WERI-Rb-1 (cell line): ENCODE measurements at places on chromosomes 4 and X.

- DNase-seq = no peak
Observed at GRCh38 chrX:111040377-111041017, 55.5 kb upstream of the PAK3 start.

DNA sequence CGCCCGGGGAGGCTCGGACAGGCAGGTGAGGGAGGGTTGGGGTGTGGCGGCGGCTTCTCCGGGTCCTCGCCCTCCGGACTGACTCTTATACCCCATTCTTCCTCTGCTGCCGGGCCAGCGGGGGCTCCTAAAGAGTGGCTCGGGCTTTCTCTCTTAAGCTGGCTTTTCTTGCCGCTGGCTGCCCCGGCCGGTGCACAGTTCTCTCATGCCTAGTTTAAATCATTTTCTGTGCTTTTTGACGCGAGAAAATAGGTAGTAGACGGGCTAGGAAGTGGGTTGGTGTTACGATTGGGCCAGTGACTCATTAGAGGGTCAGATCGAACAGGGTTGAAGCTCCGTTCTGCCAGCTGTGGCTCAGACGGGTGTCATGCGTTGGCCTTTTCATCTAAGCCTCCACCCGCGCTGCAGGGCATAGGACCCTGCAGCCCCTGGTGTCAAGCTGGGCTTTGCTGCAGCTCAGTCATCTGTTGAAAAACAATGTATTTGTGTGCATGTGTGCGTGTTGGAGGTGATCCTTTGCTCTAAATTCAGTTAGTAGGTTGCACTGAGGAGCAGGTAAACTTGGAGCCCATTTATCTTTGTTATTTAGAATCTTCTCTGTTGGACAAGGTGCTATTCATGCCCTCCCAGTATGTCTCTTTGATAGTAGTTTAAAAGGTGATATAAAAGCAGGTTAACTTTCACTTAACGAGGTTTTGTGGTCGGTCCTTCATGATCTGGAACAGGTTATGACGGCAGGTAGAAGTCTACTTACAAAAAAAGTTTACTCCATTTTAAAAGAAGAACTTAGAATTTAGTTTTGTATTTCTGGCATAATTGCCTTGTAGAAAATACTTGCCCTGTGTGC is 802 bp downstream of the BMP2K start:
- DNase-seq = peak; percentile 31

- peak; percentile 69 for DNase-seq
Observed at GRCh38 chr4:41796545-41797210, 48.2 kb upstream of the PHOX2B start.

- DNase-seq = no peak
Observed at GRCh38 chrX:53678667-53679066, 7.9 kb downstream of the HUWE1 start.

DNA sequence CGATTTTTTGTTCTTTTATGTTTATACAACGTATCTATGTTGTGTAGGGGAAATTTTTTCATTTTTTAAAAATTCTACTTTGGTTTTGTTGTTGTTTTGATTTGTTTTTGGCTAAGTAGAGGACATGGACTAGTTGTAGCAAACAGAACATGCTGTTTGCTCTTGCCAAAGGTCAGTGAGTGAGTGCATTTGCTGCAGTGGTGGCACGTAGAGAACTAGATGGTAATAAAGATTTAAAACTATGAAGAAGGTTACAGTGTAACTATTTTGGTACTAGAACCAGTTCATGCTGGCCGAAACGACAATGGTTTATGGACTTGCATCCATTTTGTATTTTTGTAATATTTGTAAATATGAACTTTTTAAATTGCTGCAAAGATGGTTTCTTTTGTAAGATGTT is 1.9 kb upstream of the SCML1 start:
- DNase-seq = no peak

GRCh38 chr4:102537269-102537668 is 36.1 kb downstream of the NFKB1 start:
- no peak for DNase-seq

DNA sequence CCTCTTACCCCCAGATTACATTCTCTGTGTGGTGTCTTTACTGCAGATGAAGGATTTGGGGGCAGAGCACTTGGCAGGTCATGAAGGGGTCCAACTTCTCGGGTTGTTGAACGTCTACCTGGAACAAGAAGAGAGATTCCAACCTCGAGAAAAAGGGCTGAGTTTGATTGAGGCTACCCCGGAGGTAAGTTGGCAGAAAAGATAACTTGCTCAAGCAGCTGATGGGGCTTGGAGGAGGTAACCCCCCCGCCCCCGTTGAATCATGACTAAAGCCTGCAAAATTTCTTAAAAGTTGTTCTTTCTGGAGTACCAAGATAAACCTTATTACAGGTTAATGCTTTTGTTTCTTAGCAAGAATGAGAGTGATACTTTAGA is 1.5 kb downstream of the CCNG2 start:
- DNase-seq = no peak
